NCI-H2081 treated with DMSO at 0.1 percent for 48 hours (cell line): ENCODE measurements at places on chromosomes 6 and 20.

- DNase-seq = no peak
These were observed 32.8 kb downstream of the GFOD1 start for GRCh38 chr6:13454286-13455221.

DNA sequence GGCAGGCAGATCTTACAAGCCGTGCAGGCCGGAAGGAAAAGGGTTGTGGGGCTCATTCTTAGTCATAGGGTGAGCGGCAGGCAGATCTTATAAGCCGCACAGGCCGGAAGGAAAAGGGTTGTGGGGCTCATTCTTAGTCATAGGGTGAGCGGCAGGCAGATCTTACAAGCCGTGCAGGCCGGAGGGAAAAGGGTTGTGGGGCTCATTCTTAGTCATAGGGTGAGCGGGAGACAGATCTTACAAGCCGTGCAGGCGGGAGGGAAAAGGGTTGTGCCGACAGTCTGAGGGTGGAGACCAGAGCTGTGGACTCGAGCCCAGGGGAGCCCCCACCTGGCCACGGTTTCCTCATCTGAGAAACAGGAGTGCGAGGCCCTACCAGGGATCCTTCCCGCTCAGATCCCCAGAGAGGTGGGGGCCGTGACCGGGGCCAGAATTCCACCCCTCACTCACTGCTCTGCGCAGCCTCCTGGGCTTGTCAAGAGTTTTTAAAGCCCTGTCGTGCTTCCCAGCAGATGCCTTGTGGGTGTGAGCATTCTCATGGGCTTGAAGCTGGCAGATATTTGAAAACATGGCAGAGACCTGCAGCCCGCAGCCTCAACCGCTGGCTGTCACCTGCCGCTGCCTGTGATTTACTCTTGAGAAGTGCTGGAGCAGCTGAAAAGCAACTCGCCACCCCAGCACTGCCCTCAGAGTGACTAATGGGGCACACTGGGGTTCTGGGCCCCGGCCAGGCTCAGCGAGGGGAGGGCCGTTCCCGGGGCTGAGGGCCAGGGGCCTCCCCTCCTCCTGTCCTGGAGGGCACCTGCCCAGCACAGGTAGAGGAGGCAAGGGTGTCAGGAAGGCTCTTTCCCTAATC lies 31.9 kb downstream of the NTSR1 start:
- DNase-seq = no peak

- DNase-seq = no peak
These were observed 54.8 kb upstream of the MBOAT1 start for GRCh38 chr6:20266851-20267608.

GRCh38 chr6:13292774-13293173 lies 35.6 kb downstream of the TBC1D7 start:
- no peak for DNase-seq

- no peak for DNase-seq
These were observed 63.0 kb downstream of the LYRM2 start for GRCh38 chr6:89575562-89575960.

DNA sequence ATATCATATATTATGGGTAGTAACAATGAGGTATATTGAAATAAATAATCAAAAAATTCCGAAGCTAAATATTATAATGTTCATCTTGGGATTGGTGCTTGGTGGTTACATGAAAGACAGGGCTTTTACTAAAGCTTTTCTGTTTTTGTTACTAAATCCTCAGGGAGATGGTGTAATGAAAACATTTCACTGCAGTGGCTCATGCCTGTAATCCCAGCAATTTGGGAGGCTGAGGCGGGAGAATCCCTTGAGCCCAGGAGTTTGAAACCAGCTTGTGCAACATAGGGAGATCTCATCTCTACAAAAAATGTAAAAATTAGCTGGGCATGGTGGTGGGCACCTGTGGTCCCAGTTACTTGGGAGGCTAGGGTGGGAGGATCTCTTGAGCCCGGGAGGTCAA lies 42.9 kb downstream of the AFG1L start:
- no peak for DNase-seq

- DNase-seq = no peak
These were observed 241.6 kb downstream of the BTBD3 start for GRCh38 chr20:12159261-12159660.

GRCh38 chr20:43576108-43576507 lies 14.6 kb upstream of the IFT52 start:
- no peak for DNase-seq

DNA sequence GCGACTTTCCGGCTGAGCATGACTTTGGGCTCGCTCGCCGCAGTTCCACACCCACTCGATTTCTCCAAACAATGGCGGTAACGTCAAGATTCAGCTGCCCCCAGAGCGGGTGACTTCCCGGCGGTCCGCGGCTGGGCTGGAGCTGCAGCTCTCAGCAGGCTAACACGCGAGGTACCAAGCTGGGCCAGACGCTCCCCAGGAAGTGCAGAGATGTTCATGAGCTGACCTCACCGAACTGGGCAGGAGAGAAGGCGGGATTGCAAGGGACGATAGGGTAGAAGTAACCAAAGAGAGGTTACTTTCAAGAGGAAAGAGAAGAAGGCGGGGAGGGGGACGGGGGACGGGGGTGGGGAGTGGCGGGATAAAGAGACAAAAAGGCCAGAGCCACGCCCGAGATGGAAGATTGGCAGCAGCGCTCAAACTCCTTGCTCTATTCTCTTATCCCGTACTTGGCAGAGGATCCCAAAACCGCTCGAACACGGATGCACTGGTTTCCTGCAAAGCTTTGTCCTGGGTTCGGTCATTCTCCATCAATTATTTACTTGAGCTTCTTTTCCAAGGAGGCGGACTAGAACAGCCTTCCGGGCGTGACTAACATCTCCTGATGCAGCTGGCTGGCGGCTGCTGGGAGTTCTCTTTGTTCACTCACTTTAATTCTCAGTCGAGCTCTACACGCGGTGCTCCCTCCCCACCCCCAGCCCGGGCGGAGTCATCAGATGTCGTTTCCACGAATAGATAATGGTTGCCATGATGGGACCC lies at the start of gene MTCL3:
Gene MTCL3 (minus strand): TSS at position 626 of the 759 bp plus-strand sequence.
- DNase-seq = peak; percentile 87

- DNase-seq = no peak
These were observed 3.5 kb downstream of the OCSTAMP start for GRCh38 chr20:46546936-46547335.

GRCh38 chr6:28969129-28969528 lies 36.0 kb downstream of the ZNF311 start:
- no peak for DNase-seq

DNA sequence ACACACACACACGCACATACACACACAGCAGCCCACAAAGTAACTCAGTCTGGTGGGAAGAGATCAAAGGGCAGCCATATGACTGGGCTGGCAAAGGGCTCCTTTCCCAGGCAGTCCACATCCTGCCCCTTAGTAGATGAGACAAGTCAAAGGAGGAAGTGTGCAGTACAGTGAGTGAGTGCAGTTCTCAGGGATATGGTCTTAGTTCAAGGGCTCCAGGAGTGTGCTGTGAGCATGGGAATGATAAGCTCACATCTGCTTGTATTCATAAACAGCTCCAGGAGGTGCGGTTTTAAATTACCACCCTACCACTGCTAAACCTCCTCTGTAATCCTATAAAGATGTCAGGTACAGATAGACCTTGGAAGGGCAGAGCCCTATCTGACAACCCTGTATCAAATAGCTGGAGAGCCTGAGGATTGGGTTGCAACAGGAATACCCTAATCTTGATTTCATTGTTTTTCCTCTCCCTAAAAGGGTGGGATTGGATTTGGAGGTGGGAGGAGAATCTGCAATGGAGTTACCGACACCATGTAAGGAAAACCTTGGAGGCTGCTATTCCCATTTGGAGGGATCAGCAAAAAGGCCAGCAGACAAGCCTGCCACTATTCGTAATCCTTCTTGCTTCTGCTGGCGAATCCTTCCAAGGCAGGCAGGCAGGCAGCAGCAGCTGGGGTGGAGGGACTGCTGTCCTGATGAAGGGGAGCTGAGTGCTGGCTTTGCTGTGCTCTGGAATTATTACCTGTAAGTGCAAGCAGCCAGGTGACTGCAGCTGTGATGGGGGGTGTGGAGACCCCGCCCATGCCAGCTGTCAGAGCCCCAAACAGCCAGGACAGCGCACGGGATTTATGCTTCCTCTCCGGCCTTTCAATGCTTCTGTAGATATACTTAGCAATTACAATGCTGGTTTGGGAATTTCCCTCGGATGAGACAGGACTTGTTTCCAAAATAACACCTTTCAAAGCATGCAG lies 342.7 kb downstream of the PRL start:
- no peak for DNase-seq

DNA sequence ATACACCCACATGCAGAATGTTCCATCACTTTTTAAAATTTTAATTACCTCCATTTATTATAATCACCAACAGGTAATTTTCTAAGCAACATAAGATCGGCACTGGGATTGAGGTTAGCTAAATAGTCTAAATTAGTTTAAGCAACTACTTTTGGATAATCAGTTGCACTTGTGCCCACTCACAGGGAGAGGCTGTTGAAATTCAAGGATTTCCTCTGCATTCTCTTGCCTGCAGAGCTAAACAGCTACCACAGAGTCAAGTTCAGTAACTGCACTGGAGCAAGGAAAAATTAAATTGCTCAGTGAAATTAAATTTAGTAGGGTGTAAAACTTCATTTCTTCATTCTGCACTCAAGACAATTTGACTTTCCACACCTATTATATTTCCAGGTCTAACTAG lies 120.7 kb upstream of the CCDC28A start:
- no peak for DNase-seq

DNA sequence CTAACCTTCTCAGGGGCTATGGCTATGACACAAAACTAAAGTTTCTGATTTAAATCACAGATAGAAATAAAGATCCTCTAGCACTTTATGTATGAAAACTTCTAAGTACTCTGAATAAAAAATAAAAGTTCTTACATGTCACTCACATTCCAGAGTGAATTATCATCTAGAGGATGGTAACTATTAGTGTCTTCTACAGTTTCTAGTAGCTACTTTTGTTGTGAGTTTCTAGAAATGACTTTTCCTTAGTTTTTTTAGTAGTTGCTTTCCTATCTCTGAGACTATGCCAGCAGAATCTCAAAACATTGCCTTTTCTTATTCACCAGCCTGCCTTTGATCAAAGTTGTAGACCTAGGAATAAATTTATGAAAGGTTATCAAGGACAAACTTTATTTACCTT lies 10.1 kb downstream of the ZNF318 start:
- DNase-seq = no peak

GRCh38 chr20:35215066-35215956 lies 11.2 kb upstream of the MMP24 start:
- no peak for DNase-seq

DNA sequence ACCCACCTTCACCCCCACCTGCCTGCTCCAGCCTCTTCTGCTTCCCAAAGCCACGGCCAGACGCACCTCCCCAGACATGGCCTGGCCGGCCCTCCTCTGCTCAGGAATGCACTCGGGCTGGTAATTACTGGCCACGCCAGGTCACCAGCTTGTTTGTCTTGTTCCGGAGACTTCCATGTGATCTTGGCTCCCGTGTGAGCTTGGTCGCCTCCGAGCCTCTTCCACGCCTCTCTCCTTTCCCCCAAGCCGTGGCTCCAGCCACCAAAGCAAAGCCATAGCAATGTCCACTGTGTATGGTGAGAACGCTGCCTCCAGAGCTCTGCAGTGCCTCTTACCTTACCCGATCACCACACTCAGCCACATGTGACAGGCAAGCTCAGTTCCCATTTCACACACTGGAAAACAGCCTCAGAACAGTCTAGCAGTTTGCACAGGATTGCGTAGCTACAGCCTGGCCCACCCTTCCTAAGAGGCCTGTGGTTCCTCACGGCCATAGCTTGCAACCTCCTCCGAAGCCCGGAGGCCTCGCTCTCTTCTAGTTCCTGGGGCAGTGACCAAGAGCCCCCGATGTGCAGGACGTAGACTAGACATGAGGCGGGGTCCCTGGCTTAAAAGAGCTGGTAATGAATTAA lies 48.1 kb upstream of the AFDN start:
- DNase-seq = no peak

DNA sequence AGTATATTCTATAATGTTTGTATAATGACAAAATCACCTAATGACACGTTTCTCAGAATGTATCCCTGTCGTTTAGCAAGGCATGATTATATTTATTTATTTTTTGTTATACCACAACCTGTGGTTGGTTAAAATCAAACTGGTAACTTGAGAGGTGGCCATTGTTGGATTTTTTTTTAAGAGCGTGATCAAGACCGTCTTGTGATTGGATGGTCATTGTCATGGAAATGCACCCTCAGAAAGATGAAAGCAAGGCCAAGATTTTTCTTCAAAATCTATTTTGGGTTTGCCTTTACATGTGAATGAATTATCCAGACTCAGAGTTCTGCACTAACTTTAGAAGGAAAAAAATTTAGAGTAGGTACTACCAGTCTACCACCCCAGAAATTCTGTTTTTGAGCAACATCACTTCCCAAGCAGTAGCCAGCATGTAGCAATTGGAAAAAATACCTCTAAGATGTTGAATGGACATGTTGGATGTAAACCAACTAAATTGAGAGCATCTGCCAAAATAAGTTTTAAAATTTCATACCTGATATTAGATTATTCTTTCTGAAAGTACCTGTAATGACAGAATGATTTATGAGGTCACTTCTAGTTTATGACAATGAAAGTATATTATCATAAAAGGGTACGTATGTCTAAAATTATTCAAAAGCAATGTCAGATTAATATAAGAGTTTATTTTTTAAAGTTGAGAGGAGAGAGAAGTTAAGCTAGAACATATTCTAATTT lies 50.8 kb downstream of the NCOA7 start:
- no peak for DNase-seq

DNA sequence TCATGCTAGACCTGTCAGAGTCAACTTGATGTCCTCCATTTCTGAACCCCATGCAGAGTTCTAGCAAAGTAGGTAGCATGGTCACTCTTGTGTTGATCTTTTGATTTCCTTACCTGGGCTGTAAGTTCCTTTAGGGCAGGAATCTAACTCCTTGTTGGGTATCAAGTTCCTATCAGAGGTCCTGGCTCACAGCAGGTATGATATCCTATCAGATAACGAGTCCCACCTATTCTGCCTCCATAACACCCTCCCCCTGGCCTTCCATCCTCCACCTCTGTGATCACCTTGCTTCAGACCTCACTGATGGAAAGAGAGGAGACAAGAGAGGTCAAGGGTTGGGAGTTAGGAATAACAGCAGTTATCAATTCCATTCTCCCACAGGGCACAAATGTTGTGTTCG lies 76.1 kb downstream of the CDC40 start:
- no peak for DNase-seq

GRCh38 chr6:141244366-141244765 lies 888.4 kb upstream of the GJE1 start:
- DNase-seq = no peak

- DNase-seq = no peak
These were observed 83.5 kb upstream of the PROKR2 start for GRCh38 chr20:5400164-5400762.

DNA sequence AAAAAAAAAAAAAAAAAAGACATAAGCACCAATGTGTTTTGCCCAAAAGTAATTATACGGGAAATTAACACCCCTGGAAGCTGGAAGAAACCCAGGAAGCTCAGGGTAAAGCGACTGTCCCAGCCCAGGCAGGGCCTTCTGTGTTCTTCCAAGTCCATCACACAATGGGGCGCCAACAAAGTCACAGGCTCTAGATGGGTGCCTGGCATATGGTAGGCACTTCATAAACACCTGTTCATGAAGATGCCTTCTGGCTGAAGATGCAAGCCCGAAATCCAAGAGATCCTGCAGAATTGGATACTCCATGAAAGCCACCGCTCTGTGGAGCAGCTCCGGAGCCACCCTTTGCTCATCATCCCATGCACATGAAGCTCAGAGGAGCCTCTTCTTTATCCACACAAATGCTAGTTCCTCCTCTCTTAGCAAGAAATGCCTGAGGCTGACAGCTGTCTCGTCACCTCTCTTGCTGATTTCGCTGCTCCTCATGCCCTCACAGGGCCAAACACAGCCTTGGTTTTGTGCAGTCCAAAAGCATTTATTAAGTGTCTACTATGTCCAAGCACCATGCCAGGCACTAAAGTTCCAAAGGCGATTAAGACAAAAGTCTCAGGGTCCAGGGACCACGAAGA lies 76.6 kb downstream of the TRERF1 start:
- DNase-seq = no peak
